ENCODE measurements at places on chromosomes 4 and X.

- DNase-seq, result no peak
These were observed 170.4 kb downstream of the PCDH18 start for GRCh38 chr4:137361756-137362470.

DNA sequence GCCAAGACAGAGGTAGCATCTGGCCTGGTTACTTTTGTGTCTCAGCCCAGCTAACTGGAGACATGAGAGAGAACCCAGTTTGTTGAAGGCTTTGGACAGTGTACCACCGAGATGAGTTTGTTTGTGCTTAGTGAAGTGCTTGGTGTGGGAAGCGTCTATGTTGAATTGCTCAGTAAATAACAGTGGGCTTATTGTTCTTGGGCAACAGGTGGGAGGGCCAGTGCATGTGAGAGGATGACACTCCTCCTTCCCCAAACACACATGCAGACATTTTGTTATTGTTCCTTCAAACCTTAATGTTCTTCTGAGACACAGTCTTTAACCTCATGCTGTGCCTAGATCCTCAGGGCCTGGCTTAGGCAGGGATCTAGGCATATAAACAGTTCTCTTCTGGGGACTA, 39.7 kb downstream of the MSN start:
- no peak for DNase-seq

- DNase-seq, result no peak
These were observed 236.0 kb upstream of the VCX3A start for GRCh38 chrX:6770936-6771335.

DNA sequence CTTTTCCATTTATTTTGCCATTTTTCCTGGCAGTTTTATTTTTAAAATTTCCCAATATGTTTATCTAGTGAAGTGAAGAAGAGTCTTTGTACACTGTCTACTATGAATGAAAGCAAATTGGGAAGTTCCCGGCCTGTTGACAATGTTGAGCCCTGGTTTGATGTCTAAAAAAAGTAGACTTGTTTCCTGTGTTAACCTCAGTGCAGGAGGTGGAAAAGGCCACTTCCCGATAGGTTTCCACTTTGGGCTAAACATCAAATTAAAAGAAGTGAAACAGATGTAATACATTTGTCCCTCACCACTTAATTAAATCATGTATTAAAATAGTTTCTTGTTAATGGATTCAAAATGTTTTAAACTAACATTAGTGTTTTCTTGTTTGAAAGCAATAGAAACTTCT, 30.0 kb downstream of the BBS12 start:
- no peak for DNase-seq

GRCh38 chrX:48083706-48084105, 12.3 kb upstream of the ZNF630 start:
- DNase-seq, result no peak

GRCh38 chr4:33931026-33931425, 2313.3 kb downstream of the ARAP2 start:
- DNase-seq, result no peak

- DNase-seq, result no peak
These were observed 17.3 kb upstream of the CLNK start for GRCh38 chr4:10701702-10702460.
